Stimulated activated CD4-positive, alpha-beta T cell treated with anti-CD3 and anti-CD28 coated beads, Interleukin-1b, Interleukin-23, amount 100 ng/mL, for 1 hour (primary cell): ENCODE measurements at places on chromosomes 3 and 15.

- DNase-seq, result no peak
Observed at GRCh38 chr3:191137708-191138107, 61.3 kb upstream of the OSTN start.

DNA sequence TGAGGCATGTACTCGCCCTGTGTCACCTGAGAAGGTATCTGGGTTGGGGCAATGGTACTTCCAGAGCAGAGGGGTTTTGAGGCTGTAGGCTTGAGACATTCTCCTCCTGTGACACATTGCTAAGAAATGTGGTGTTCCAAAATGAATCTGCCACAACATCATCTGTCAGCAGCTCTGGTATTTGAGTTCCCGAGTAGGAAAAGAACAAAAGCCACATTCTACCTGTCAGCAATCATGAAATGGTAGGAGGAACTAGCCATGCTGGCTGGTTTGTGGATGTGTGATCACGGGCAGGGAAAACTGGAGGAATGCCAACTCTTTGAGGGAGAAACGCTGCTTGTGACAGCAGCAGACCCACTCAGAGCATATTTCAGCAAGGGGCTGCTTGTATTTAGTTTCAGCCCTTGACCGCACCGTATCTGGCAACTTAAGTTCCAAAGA is 579.4 kb upstream of the TBL1XR1 start:
- no peak for DNase-seq

GRCh38 chr15:83475551-83475950 is 28.4 kb downstream of the SH3GL3 start:
- no peak for DNase-seq

DNA sequence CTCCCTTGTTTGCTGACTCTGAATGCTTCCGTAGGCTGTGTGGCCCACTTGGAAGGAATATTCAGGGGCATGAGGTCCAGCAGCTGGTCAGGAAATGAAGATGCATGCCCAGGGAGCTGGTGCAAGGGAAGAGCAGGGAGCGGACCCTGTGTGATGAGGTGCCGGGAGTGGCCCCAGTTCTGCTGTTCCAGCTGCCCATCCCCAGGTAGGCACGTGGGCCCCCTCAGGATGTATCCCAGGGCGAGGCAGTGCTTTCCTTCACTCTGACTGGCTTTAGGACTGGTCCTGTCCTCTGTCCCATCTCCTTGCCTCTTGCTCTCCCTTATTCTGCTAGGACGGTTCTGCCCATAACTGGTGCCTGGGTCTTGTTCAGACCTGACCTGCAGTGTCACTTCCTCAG is 1.1 kb upstream of the FAM3D start:
- DNase-seq, result no peak

GRCh38 chr15:41790756-41791546 is 16.7 kb downstream of the MAPKBP1 start:
- DNase-seq, result no peak

GRCh38 chr3:128521715-128522114 is 28.7 kb upstream of the GATA2 start:
- no peak for DNase-seq

- DNase-seq, result no peak
Observed at GRCh38 chr3:152225201-152225600, 43.5 kb upstream of the MBNL1 start.

GRCh38 chr3:26964836-26965235 is 342.3 kb downstream of the LRRC3B start:
- no peak for DNase-seq

- no peak for DNase-seq
Observed at GRCh38 chr3:54846119-54846518, 81.7 kb downstream of the LRTM1 start.

GRCh38 chr3:10336761-10337160 is 15.8 kb upstream of the SEC13 start:
- no peak for DNase-seq

DNA sequence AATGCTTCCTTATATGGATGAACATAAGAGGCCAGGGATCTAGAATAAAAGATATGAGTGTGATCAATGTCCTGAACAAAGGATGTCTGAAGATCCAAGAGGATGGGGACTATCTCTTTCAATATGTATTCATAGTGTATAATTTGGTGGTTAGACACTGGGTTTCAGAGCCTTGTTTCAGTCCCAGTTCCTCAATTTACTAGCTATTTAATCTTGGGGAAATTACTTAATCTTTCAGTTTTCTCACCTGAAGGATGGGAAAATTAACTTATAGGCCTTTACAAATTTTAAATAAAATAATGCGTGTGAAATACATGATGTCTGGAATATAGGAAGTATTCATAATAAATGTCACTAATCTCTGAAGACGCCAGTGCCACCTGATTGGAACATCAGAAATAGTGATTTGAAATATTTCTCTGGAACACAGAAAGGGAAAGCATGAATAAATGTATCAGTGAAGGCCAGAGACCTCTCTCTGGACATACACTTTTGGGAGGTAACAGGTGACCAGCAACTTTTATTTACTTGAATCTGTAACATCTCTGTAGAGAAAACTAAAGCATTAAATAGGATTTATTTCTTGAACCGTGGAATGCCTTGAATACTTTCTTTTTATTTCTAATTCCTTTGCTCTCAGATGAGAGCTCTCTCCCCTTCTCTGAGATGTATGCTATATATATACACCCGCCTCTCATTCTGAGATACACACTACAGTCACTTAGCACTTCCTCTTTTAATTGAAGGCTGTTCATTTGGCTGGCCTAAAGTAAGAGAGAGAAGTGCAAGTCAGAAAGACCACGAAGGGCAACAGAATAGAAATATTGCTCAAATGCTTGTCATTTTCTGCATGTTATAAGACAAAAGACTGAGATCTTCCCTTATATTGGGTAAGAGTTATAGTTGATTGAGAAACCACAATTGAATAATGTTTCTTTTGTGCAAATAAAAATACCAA is 407.1 kb downstream of the LSAMP start:
- DNase-seq, result no peak

GRCh38 chr15:34070003-34070402 is 31.0 kb upstream of the AVEN start:
- DNase-seq, result no peak

DNA sequence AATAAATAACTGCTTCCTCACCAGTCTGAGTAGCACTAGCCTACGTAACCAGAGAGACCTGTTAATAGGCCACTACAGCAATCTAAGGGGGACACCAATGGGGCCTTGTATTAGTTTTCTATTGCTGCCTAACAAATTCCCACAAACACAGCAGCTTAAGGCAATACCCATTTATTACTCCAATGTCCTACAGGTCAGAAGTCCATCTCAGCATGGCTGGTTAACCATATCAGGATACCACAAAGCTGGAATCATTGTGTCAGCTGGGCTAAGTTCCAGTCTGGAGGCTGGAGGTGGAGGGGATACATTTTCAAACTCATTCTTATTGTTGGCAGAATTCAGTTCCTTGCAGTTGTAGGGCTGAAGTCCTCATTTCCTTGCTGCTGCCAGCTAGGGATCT is 331.9 kb downstream of the ULK4 start:
- no peak for DNase-seq

DNA sequence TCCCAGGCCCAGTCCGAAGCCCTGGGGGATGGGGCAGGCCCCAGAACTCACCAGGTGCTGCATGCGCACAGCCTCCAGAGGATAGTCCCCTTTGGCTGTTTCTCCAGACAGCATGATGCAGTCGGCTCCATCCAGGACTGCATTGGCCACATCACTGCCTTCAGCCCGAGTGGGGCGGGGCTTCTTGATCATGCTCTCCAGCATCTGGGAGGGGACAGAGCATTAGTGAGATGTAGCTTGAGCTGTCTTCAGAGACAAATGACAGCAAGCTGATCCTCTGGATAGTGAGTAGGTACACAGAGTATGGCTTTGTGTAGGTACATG is 9.1 kb upstream of the GRAMD2A start:
- no peak for DNase-seq

GRCh38 chr15:29274946-29275345 is 5.3 kb upstream of the NSMCE3 start:
- DNase-seq, result no peak

GRCh38 chr3:48552111-48552951 is 4.3 kb downstream of the PFKFB4 start:
- no peak for DNase-seq

DNA sequence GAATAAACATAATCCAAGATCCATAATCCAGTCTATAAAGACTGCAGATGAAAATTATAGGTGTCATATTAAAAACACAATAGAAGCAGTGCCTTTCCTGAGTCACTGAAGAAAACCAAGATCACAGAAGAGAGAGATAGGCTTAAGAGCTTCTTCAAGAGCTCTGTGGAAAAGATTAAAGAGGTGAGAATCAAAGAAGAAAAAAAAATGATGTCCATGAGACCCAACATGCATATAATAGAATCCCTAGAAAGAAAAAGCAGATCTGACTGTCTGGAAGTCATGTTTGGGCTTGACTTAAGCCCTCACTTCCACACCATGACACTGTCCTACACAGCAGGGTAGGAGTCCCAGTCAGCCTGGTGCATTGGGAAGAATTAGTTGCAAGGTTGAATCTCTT is 205.6 kb upstream of the PROK2 start:
- no peak for DNase-seq

GRCh38 chr15:41572866-41573265 is 13.9 kb downstream of the TYRO3 start:
- DNase-seq, result no peak

GRCh38 chr3:136184703-136185102 is 11.4 kb downstream of the MSL2 start:
- no peak for DNase-seq

- no peak for DNase-seq
Observed at GRCh38 chr3:13951184-13951583, 71.3 kb upstream of the WNT7A start.

GRCh38 chr15:93331545-93332167 is 242.6 kb upstream of the RGMA start:
- no peak for DNase-seq

DNA sequence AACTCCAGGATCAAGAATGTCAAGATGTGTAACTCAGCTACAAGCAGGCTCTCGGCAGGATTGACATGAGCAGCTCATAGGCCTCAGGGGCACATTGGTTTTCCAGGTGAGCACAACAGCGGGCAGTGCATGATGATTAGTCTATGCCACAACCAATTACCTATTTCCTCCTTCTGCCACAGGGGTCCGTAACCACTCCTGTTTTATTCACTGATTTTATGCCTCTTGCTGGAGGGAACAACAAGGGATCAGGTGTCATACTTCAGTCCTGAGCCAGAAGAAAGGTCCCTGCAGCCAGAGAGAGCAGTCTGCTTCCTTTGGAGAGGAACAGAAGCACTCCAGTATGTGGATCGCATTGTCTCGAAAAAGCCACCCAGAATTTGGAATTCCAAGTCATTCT is 35.1 kb upstream of the PTPRG start:
- no peak for DNase-seq

DNA sequence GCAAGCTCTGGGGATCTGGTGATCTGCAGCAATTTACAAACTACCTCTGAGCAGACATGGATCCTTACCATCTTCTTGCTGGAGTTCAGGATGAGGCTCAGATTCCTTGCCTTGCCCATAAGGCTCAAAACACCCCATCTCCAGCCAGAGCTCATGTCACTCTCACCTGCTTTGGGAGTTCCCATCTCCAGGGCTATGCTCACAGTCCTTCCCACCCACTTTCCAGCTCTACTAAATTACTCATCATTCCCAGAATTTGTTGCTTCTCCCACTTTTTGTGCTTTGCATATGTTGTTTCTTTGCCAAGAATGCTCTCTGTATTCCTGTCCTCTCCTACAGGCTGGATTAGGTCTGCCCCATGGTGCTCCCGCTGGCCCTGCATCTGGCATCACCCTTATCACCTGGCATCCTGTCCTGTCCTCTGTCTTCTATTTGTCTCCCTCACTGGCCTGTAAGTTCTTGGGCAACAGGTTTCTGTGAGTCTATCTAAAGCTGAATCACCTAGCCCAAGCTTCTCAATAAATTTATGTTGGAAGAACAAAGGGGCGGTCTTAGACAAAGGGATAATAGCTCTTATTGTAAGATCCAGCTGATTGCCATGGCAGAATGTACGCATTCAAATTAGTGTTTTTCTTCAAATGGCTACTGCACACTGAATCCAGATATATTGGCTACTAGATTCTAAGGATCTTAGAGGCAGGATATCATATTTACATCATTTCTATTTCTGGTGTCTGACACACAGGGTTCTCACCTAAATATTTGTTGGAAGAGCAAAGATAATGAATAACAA is 179.2 kb downstream of the CLSTN2 start:
- DNase-seq, result no peak

- DNase-seq, result no peak
Observed at GRCh38 chr15:55823191-55823670, 80.3 kb upstream of the PRTG start.

GRCh38 chr3:188720636-188721035 is 451.1 kb upstream of the TPRG1 start:
- no peak for DNase-seq

DNA sequence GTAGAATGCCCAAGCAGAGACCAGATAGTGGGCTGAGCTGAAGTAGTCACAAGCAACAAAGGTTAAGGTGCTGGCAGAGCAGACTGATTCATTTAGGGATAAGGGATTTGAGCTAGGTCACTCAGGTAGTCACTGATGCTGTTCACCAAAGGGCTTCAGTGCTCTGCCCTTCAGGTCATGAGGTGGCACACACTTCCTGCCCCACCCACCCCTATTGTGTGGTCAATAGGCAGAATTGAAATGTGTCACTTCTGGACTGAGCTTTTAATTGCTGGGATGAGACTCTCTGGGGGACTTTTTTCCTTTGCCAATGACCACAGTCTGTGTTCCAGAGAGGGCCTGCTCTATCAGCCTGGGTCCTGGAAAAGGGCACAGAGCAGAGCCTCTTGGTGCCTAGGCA is 2.9 kb upstream of the DIS3L start:
- DNase-seq, result no peak

DNA sequence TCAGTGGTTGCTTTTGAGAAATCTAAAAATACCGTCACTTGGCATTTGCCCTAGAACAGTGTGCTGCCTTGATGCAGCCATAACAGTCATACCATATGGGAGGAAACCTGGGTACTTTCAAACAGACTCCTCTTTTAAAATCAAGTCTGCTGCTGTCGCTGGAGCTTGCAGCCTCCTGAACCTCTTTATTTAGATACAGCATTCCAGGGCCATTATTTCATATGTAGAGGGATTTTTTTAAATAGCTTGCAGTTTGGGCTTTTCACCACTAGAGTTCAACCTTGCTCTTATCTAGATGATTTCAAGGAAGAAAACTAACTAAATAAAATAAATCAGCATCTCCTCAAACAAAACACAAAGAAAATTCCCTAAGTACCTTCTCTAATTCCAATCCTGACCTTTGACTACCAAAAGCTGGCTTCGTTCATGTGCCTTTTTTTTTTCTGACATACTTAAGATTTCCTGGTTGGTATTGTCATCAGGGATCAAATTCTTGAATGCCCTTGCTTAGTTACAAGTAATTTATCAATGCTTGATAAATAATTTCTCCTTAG is 111.6 kb downstream of the KBTBD8 start:
- no peak for DNase-seq
